ENCODE measurements at places on chromosomes 16 and 17.

DNA sequence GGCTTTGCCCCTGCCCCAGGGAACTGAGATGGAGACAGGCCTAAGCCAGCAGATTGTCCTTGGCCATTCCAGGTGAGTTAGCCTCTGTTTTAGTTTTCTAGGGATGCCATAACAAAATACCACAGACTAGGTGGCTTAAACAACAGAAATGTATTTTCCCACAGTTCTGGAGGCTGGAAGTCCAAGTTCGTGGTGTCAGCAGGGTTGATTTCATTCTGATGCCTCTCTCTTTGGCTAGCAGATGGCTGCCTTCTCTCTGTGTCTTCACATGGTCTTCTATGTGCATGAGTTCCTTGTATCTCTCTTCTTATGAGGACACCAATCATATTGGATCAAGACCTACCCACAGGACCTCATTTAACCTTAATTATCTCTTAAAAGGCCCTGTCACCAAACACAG is 12.8 kb downstream of the FAM20A start:
- DNase-seq, result no peak

- no peak for DNase-seq
These were observed 8.6 kb downstream of the CHD9NB start for GRCh38 chr16:53043986-53044601.

DNA sequence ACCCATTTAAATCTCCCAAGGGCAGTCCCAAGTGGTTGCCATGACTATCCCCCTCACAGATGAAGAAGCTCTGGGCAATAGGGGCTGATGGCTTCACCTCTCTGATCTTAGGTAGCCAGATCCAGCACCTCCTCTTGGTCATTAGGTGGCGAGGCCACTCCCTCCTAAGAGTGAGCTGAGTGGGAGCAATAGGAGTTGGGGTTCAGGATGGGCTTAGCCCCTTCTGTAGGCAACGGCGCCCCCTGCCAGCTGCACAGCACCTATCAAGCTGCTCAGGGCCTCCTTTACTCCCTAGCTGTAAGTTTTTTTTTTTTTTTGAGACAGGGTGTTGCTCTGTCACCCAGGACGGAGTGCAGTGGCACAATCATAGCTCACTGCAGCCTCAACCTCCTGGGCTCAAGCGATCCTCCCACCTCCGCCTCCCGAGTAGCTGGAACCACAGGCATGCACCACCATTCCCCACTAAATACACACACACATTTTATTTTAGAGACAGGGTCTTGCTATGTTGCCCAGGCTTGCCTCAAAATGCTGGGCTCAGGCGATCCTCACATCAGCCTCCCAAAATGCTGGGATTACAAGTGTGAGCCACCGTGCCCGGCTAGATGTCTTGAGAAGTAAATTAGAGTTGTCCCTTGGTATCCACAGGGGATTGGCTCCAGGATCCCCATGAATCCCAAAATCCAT is 3.5 kb upstream of the RRAD start:
- no peak for DNase-seq

DNA sequence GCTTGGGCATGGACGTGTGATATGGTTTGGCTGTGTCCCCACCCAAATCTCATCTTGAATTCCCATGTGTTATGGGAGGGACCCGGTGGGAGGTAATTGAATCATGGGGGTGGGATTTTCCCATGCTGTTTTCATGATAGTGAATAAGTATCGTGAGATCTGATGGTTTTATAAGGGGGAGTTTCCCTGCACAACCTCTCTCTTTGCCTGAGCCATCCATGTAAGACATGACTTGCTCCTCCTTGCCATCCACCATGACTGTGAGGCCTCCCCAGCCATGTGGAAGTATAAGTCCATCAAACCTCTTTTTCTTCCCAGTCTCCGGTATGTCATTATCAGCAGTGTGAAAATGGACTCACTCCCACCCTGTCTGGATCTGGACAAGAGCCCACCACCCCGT is 393.4 kb downstream of the SEC14L1 start:
- no peak for DNase-seq

GRCh38 chr16:89710709-89711564 is 9.4 kb upstream of the SPATA2L start:
- no peak for DNase-seq

DNA sequence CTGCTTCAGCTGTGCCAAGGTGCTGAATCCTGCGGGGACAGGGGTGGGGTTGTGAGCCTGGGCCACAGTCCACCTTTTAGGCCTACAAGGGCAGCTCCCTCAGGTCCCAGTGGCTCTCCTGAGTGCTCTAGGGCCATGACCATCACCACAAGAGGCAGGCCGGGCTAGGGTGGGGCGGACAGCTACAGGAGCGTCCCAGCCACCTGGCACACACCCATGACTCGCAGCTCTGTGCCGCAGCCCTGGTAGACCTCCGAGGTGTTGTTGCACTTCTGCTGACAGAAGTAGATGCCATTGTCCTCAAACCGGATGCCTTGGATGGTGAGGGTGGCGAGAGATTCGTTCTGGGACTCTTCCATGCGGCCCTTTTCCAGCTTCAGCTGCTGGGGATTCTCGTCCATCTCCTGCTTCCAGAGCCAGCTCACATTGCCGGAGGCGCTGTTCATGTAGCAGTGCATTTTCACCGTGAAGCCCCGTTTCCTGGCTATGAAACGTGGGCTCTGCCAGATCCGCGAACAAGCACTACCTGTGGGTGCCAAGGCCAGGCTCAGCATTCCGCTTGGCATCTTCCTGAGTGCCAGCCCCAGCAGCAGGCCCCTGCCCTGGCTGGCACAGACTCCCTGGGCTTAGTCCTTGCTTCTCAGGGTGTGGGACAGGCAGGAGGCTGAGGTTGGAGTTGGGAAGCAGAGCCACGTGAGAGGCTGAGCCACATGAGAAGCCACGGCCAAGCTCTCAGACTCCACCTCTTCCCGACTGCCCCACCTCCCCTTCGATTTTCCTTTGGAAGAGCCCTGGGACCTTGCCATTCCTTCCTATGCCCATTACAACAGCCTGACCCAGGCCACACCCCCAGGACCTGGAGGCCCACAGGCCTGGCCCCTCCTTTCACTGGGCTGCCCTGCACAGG is 2.0 kb downstream of the CD79B start:
- DNase-seq, result no peak

DNA sequence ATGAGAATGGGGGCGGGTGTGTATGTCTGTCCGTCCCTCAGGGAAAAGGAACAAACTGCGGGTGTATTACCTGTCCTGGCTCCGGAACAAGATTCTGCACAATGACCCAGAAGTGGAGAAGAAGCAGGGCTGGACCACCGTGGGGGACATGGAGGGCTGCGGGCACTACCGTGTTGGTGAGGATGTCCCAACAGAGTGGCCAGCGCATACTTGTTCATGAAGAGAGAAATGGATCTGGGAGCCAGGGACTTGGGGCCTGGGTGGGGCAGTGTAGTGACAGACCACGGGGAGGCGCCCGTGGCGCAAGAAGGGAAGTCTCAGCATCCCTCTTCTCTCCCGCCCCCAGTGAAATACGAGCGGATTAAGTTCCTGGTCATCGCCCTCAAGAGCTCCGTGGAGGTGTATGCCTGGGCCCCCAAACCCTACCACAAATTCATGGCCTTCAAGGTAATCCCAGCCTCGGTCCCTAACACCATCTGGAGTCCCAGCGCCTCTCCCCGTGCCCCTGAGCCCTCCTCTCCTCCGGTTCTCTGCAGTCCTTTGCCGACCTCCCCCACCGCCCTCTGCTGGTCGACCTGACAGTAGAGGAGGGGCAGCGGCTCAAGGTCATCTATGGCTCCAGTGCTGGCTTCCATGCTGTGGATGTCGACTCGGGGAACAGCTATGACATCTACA is 3.5 kb upstream of the C17orf107 start:
- DNase-seq, result no peak

- peak; percentile 49 for DNase-seq
These were observed 74.1 kb downstream of the SNX11 start for GRCh38 chr17:48181653-48182052.

DNA sequence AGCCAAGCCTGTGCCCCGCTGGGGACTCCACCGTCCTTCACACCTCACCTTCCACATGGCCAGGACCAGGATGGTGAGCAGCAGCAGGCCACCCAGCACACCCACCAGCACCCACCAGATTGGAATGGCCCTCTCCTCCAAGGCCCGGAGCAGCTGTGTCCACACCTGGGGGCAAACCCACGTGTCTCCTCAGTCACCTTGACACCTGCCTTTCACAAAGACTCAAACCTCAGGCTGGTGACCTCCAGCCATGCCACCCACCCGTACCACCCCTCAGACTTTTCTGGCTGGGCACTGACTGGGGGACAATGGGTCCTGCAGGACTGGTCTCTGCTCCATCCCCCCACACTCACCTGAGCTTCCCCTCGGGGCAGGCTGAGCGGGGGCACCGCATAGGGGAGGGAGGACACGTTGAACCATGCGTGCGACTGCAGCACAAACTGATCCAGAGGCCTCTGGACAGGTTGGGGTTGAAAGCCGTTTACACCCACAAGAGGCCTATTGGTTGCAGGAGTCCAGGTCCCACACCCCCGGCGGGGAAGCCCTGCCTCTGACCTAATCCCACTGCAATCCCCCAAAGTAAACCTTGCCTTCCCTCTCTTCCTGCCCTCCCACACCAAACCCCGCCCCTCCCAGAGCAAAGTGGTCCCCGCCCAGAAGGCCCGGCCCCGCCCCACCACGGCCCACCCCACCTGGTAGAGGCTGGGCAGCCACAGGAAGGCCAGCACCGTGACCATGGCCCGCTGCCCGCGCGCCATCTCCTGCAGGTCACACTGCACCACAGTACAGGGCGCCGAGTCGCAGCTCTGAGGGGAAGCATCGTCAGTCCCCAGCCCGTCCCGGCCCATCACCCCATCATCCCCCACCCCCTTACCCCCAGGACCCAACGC is 10.9 kb upstream of the FAM171A2 start:
- DNase-seq, result no peak

GRCh38 chr16:12826559-12826958 is 22.9 kb upstream of the CPPED1 start:
- no peak for DNase-seq

GRCh38 chr16:49050607-49051006 is 231.0 kb downstream of the CBLN1 start:
- DNase-seq, result no peak

GRCh38 chr16:85029981-85030401 is 2.4 kb downstream of the KIAA0513 start:
- DNase-seq, result no peak

DNA sequence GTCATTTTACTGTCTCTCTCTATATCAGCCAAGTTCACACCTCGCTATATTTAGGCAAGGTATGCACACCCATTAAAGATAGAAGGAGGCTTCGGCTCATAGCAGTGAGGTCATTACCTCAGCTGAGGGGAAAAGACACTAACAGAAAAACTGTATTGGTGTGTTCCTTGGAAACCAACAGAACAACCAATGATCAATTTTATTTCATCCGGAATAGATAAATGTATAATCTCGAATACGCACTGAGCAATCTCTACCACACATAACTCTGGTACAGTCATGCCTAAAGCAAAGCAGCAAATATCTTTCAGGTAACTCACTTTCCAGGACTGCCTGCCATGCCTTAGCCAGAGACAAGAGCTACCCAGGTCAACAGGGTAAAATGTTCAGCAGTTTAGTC is 109.9 kb upstream of the CORO6 start:
- no peak for DNase-seq

DNA sequence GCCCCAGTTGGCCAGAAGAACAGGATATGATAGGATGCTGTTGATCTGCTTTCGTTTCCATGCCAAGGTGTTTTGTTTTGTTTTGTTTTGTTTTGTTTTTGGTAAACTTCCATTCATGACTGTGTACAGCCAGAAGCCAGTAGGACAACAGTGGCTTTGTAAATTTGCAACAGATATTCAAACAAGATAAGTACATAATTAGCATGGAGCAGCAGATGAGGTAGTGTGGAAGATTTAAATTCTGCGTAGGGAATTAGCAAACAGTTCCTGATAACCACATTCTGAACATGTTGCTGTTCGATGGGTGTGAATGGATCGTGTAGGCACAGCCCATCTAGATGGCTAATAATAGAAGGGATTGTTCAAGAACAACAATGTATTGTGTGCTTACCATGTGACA is 1080.1 kb upstream of the RBFOX1 start:
- DNase-seq, result no peak

DNA sequence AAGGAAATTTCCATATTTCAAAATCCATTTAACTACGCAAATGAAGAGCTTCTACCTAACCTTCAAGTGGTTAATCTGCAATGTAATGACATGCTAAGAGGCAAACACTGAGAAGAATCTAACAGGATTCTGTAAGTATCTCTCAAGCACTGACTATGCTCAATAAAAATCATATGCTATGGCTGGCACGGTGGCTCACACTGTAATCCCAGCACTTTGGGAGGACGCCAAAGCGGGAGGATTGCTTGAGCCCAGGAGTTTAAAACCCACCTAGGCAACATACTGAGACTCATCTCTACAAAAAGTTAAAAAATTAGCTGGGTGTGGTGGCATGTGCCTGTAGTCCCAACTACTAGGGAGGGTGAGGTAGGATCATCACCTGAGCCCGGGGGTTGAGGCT is 32.7 kb downstream of the GNA13 start:
- DNase-seq, result no peak

DNA sequence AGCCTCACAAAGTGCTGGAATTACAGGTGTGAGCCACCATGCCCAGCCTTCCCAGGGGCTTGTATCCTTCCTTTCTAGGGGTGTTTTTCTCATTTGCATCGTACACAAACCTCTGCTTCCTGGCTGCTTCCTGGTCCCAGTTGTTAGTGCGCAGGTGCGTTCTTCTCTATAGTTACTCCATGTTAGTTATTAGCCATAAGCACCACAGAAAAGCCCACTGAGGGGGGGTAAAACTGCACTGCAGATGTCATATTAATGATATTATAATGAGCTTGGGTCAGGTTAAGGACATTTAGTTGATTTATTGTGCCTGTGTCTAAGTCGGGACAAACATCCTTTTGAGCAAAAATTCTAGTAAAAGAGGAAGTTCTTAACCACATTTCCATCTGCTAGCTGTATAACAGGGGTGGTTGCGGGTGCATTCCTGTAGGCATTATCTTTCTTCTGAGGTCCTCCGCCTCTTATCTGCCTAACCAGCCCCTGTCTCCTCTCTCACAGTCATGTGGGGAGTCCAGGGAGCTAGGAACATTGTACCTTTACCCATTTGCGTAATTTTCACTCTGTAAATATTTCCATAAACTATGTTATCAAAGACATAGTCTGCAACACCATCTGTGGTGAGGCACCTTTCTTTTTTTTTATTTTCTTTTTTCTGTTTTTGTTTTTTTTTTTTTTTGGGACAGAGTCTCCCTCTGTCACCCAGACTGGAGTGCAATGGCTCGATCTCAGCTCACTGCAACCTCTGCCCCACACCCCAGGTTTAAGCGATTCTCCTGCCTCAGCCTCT is 23.6 kb upstream of the ATF7IP2 start:
- DNase-seq, result no peak

DNA sequence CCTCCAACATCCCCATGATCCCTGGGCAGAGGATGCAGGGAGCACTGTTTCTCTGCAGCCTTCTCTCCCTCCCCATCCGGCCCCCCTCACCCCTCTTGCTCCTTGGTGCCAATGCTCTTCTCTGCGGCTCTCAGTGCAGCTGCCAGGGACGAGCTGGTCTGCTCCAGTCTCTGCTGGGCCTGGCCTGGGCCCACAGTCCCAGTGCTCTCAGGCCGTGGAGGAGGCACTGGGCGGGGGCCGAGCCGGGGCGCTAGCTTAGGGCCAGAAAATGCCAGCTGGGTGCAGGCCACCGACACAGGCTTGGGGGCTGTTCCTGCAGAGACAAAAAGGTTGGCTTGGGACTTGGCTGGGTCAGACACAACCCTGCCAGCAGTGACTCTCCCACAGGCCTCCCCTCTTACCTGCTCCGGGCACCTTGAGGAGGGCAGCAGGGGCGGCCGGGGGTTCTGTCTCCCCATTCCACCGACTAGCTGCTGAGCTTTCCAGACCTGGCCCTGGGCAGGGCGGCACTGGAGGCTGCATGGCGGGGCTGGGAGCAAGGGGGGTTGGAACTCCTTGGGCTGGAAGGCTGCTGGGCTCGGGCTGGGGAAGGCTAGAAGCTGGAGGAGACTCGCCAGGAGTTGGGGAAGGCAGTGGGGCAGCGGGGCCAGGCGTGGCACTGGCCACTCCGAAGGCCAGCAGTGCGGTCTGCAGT is 13.8 kb downstream of the CASKIN2 start:
- no peak for DNase-seq
